ENCODE measurements at places on chromosomes 5 and 9.

DNA sequence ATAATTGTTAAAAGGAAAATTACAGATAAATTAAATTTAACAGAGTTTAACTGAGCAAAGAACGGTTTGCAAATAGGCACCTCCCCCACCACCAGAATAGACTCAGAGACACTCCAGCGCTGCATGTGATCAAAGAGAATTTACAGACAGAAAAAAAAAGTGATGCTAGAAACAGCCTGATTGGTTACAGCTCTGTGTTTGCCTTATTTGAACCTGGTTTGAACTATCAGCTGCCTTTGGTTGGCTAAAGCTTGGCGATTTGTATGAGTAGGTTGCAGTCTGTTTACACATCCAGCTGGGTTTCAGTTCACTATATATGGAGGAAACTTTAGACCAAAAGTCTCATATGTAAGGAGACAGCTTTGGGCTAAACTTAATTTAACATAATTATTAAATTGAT is 249.1 kb downstream of the ENC1 start:
- DNase-seq = no peak

DNA sequence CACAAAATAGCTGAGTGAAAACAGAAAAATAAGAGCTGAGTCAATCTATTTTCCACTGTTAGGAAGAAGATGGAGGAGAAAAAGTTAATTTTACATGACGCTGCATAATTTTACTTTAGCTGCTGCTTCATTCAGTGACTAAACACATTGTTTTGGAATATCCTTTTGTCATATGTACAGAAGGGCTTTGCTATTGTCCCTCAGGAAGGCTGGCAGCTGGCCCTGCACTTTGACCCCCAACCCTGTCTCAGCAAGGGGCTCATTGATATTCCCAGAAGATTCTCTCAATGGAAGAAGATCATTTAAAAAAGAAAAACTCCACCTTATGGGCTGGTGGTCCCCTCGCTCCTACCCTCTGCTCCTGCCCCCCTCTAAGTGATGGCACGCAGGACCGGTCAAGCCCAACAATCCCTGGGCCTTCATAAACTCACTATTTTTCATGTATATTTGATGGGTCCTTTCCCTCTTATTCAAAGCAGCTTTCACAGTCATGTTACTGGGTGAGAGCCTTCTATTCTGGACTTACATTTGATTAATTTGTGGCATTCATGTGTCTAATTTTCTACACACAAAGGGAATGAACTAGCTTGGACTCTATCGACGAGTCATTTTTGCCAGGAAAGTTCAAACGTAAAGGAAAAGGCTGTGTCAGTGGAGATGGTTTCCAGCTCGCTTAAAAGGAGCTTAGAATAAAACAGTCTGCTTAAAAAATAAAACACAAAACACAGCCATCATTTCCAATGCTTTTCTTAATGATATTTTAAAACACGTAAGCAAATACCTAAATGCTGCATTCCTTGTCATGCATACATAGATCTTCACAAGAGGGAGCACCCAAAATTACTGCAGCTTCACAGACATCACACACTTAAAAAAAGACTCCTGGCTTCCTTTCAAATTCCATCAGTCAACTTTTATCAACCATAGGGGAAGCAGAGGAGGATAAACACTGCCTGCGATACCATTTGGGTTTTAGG is 104.7 kb downstream of the EFNA5 start:
- no peak for DNase-seq

DNA sequence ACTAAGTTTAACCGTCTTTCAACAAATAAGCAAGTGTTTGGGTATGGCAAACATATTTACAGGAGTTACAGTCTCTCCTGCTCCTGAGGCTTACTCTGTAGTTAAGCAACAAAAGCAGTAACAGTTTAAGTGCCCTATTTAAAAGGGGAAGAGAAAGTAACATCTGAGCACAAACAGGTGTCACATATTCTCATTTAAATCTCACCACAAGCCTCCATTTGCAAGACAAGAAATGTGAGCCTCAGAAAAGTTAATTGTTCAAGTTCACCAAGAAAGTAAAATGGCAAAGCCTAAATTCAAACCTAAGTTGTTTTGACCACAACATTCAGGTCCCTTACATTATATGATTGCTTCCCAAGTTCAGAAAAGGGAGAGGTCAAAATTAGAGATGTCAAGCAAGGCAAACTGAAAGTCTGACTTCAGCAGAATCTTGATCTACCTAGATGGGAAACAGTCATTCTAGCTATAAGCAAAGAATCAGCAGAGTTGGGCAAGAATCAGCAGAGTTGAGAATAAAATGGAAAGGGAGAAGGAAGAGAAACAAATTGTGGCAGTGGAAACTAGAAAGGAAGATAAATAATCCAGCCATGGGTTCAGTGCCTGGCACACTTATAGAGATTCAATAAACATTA is 93.4 kb downstream of the STRBP start:
- no peak for DNase-seq

GRCh38 chr5:651296-652022 is 39.3 kb downstream of the CEP72 start:
- no peak for DNase-seq

DNA sequence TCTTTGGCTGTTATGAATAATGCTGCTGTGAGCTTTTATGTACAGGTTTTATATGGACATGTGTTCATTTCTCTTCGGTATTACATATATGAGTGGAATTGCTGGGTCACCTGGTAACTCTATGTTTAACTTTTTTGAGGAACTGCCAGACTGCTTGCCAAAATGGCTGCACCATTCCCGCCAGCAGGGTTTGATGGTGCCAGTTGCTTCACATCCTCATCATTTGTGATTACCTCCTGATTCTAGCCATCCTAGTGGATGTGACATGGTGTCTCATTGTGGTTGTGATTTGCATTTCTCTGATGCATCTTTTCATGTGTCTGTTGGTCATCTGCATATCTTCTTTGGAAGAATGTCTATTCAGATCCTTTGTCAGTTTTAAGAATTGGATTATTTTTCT is 10.7 kb downstream of the NANS start:
- DNase-seq = no peak

DNA sequence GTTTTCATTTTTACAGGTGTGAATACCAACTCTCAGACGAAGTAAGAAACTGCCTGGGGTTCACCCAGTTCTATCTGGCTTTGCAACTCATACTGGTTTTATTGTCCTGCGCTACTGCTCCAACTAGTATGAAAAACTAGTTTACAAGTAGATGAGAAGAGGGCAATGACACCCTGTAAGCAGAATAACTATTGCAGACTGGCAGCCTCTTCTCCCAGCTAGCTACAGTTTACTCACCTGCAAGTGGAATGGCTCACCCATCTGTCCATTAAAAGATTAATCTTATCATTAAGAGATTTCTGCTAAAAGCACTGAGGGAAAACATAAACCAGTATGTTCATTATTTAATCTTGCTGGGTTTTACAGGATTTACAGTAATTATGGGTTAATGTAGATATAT is 113.4 kb downstream of the FRMD3 start:
- DNase-seq = no peak

DNA sequence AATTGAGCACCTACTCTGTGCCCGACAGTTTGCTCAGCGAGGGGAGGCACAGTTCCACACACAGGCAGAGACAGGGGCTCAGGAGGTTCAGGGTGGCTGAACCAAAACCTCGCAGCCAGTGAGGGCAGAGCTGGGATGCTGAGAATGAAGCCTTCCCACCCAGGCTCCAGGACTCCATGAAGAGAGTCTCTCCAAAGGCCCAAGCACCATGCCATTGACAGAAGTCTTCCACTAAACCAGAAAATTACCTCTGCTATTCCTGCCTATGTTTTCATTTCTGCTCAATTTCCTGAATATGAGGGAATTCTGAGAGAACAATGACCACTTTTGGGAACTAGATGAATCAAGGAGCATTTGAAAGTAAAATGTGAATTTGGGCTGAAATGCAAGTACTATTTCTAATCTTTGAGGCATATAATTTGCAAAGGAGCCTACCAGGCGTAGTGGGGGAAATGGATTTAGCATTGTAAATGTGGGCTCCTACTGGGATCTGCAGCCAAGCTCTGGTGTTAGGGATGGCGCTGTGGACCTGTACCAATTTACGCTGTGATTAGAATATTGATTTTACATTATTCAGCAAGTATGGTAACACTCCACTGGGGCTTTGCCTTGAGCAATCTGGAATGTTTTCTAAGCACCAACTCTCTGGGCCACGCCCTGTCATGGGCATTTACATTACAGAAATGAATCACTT is 91.9 kb downstream of the DRD1 start:
- DNase-seq = no peak

GRCh38 chr9:137711678-137712105 is 92.9 kb downstream of the EHMT1 start:
- DNase-seq = no peak

- peak; percentile 74 for DNase-seq
Observed at GRCh38 chr5:90558344-90559192, at the start of gene ADGRV1. Gene ADGRV1, plus strand, starts transcription at chr5:90558797. Its CDS starts 99 bp downstream, at chr5:90558896.

GRCh38 chr9:96603305-96604003 is 16.2 kb downstream of the CDC14B start:
- DNase-seq = no peak

GRCh38 chr9:129149442-129149841 is 28.6 kb downstream of the IER5L start:
- DNase-seq = no peak

- DNase-seq = no peak
Observed at GRCh38 chr5:61625137-61625561, 293.1 kb downstream of the ZSWIM6 start.

- DNase-seq = no peak
Observed at GRCh38 chr9:1550636-1551035, 464.5 kb upstream of the SMARCA2 start.

GRCh38 chr5:149745-150485 is 41.4 kb upstream of the LRRC14B start:
- DNase-seq = peak; percentile 57

DNA sequence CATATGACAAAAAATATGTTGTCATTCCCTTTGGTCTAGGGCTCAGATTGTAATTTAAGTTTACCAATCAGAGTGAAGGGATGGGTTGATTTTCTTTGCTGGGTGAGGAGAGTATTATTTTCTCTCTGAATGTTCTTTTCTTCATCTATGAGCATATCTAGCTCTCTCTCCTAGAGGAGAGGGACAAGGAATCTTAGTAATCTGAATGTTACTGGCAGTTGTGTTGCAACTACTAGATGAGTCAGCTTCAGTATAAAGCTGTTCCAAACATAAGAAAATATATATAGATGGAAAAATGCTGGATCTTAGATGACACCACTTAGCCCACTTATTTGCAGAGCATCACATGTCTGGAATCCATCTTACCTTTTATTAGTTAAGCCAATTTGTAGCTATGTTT is 259.3 kb downstream of the TUSC1 start:
- no peak for DNase-seq

- DNase-seq = peak; percentile 51
Observed at GRCh38 chr5:136133222-136133921, 727 bp downstream of the SMAD5 start.

DNA sequence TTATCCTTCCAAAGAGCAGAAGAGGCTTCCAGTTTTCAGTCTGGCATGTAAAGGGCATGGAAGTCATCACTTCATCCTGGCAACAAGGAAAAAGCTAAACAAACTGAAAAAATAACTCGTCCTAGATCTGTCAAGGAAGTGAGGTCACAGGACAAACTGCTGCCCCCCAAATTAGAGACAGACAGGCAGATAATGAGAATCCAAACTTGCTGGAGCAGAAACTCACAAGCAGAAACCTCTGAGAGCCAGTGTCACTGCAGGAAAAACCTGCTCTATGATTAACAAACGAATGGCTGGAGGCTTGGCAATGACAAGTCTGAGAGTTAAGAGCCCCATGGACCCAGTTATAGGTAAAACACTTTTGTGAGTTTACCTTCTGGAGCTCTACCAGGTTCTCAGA is 18.9 kb upstream of the MLANA start:
- DNase-seq = no peak

DNA sequence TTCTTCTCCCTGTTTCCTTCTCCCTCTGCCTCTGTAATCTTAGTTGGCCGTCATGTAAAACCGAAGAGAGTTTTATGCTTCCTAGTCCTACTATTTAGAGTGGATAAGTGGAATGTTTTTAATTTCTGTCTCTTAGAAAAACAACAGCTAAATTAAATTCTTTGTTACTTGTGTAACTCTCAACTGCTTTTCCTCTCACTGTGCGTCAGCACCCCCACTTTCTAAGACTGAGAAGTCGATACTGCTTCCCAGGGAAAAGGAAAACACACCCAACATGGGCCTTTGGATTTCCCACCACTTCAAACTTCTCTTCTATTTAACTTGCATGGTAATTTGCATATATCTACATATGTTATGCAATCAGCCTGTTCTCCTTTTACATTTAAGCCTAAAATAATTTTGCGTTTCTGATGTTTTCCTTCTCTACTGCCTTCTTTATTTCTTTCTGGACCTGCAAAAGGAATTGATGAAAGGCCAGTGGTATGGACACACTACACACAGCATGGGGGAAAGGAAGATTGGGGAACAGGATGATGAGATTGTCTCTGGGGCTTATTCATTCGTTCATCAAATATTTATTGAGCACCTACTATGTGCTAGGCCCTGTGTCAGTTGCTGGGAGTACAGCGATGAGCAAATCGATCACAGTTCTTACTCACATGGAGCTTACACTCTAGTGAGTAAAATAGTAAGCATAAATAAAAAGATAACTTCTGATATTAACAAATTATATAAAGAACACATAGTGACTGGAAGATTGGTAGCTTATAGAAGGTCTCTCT is 52.5 kb upstream of the CTNNA1 start:
- peak; percentile 37 for DNase-seq

GRCh38 chr9:134942788-134943184 is 25.1 kb upstream of the FCN1 start:
- no peak for DNase-seq

DNA sequence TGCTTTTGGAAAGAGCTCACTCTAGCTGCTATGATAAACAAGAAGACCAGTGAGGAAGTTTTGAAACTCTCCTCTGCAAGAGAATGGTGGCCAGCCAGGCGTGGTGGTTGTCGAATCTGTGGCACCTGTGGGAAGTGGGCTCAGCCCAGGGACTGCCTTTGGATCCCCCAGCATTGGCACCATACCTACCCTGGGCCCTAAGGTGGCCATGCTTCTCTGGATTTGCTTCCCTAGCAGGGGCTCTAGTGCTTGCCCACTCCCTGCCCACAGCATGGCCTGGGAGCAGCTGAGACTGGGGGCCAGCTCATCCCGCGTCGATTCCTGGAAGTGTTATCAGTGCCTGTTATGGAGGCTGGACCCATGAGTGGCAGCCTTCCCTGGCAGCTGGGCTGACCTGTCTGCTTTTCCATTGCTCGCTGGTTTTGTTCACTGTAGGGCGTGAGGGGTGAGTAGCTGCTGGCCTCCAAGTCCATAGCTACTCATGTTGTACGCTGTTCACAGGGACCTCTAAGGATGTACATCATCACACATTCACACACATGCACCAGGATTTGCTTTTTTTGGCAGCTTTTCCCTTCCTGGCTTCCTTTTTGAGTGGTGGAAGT is 2.3 kb downstream of the SLC22A4 start:
- DNase-seq = peak; percentile 33

GRCh38 chr5:178661836-178662540 is 35.1 kb upstream of the CLK4 start:
- no peak for DNase-seq

- DNase-seq = peak; percentile 43
Observed at GRCh38 chr5:172370648-172371545, 83.4 kb downstream of the SH3PXD2B start.

GRCh38 chr5:119059740-119060255 is 11.1 kb upstream of the DMXL1 start:
- no peak for DNase-seq

Data from fibroblast of skin of back (primary cell).